EH (cell line): ENCODE measurements at places on chromosomes 13 and 19.
A peak's percentile ranks its signal among the peaks of the same experiment; 100 is the strongest.

- peak; percentile 88 for DNase-seq
Observed at GRCh38 chr19:15252398-15253018, 20.3 kb upstream of the EPHX3 start.

DNA sequence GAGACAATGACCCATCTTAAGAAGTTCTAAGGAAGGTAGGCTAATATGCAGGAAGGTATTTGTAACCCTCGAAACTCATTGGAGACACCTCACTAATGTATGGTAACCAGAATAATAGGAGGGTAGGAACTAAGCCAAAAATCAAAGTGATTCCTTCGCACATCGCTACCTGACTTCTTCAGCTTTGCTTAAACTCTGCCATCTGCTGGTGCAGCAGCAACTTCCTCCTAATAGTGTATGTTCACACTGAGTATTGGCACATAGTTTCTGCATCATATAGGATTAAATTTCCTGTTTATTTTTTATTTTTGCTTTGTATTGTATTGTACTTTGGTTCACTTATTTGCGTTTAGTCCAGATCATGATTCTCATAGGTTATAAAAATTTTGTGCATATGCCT is 676.2 kb downstream of the GPC5 start:
- no peak for DNase-seq

- no peak for DNase-seq
Observed at GRCh38 chr13:28271056-28271840, 132.9 kb downstream of the PAN3 start.

- no peak for DNase-seq
Observed at GRCh38 chr13:112892426-112893206, 76.4 kb upstream of the MCF2L start.

GRCh38 chr19:3533033-3533432 is 5.9 kb upstream of the TEKTIP1 start:
- DNase-seq = no peak

GRCh38 chr19:44891016-44891882 is at the start of gene TOMM40:
TSS of gene TOMM40 (plus strand) at chr19:44891254. CDS start at chr19:44891416, 162 bp downstream.
- DNase-seq = peak; percentile 100

DNA sequence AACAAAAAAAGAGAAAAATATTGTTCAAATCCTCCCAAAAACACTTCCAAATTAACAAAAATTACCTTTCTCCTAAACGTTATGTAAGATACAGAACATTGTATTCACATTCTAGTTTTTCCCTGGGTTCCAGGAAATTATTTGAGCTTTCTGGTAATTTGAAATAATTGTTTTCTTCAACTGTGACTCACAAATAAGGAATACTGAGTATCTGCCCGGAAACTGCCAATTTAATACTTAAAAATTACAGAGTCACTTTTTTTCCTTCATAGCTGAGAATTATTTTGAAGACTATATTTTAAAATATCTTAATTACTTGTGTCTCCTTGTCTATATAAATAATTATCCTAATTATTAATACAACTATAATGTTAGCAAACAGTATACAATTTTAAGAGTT is 709.0 kb upstream of the ARGLU1 start:
- no peak for DNase-seq

- no peak for DNase-seq
Observed at GRCh38 chr19:16882146-16882545, 6.7 kb upstream of the F2RL3 start.

DNA sequence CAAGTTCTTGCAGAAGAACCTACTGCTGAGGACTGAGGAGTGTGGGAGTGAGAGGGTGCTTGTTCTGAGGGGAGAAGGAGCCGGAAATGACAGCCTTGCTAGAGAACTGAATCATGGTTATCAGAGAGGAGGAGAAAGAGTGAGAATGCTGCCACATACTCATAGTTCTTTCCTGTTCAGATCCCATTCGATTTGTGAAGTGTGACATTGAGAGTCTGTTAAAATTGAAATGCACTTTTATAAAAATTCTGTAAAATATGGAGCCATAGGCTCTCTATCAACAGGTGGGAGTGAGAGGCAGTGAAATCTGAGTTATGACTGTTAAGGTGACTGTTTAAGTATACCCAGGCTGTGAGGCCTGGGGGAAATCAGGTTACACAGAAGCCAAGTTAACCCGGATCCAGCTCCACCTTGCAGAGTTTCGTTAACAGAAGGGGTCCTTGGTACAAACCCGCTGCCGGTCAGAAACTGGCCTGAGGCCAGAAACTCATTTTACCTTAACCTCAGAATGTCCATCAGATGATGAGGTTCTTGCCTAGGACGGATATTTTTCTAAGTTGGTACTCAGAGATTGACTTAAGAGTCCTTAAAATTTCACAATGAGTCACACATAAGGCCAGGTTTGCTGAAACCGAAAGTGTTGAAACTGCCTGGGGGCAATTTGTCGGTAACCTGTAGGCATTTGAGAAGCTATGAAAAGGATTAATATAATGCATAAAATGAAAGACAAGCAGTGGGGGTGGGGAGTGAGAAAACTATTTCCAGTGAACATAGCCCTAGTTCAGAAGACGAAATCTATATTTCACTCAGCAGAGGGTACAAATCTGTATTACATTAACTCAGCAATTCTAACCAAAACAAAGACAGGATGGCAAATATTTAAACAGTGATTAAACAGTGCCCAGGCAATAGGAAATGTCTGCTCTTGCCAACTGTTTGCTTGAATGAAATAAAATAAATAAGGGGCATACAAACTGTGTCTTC is 350.5 kb downstream of the KCNRG start:
- DNase-seq = no peak

- DNase-seq = no peak
Observed at GRCh38 chr19:39009001-39009400, 23.3 kb downstream of the FBXO27 start.

DNA sequence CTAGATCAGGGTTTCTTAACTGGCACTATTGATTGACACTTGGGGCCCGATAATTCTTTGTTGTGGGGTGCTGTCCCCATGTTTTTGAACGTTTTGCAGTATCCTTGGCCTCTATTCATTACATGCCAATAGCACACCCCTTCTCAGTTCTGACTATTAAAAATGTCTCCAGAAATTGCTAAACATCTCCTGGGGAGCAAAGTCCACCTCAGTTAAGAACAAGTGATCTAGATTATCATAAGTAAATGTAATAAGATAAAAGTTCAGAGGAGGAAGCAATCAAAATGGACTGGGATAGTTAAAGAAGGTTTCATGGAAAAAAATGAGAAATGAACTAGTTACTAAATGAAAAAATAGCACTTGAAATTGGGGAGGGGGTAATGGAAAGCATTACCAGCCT is 98.1 kb upstream of the MIR17HG start:
- DNase-seq = no peak

DNA sequence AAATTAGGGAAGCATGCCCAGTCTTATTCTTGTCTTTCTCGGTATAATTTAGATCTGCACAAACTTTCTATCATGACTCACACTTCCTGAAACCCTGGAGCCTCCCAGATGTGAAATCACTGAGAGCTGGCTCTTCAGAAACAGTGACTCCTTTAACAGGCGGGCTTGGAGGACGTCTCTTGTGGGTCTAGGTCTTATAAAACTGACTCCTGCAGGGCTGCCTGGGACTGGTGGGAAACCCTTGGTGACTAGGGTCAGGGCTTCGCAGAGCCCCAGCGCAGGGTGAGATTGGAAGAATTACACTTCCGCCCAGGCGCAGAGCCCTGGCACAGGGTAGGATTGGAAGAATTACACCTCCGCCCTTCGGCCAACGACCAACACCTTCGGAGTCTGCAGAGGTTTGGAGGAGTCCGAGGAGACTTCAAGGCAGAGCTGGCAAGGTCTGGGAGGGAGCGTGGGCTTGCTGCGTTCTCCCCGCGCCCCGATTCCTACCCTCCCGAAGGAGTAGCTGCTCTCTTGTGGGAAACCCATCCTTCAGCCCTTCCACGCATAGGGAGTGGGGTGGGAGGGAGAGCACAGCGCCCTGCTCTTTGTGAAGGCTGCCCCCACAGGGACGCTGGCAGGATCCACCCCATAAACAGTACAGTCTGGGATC is 43.4 kb upstream of the MAP3K10 start:
- peak; percentile 78 for DNase-seq

DNA sequence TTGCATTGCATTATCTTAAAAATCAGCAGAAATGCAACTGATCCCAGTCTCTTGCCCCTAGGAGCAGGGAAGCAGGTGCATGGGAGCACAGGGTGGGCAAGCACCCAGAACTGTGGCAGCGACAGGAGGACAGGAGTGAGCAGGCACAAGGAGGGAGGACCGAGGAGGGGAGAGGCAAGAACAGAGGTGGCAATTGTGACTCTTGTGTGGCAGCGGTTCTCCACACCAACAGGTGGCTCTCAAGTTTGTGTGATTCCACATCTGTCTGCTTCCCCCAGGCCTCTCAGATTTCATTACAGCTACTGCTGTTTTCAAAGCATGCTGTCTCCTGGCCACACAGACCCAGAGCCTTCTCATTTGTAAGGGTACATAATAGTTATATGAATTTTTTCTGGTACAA is 108.5 kb downstream of the STK24 start:
- no peak for DNase-seq

DNA sequence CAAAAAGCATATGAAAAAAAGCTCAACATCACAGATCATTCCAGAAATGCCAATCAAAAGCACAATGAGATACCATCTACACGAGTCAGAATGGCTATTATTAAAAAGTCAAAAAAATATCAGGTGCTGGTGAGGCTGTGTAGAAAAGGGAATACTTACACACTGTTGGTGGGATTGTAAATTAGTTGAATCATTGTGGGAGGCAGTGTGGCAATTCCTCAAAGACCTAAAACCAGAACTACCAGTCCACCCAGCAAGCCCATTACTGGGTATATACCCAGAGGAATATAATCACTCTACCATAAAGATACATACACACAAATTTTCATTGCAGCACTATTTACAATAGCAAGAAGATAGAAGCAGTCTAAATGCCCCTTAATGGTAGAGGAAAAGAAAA is 529.9 kb downstream of the SLITRK1 start:
- DNase-seq = peak; percentile 26

- DNase-seq = peak; percentile 8
Observed at GRCh38 chr13:79386125-79386826, 19.8 kb downstream of the RBM26 start.

DNA sequence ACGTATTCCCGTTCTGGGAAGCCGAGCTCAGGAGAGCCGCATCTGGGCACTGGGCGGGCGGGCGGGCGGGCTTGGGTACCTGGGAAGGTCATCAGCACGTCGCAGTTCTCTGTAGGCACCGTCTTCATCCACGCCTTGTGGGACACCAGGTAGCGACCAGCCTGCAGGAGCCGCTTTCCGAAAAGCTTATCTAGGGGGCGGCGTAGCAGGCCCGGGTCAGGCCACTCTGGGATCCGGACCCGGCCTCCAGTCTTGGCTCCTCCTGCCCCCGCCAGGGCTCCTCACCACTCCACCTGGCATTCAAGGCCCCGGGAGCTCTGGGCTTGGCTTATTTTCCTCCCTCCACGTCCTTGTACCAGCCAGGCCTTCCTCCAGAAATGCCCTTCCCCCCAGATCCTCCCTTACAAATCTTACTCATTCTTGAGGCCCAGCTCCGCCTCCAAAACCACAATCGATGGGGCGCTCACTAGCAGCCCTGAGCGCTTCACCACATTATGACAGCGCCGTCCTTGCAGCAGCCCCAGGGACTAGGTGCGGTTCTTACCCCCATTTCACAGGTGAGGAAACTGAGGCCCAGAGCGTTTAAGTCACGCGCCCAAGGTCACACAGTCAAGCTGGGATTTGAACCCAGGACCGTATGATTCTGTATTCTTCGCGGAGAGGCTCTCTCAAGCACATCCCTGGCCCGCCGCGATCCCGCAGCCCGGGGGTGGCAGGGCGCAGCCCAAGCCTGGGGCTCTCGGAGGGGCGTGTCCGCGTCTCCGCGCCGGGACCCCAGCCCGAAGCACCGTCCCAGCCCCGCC is 843 bp downstream of the ANO8 start:
- DNase-seq = peak; percentile 85

DNA sequence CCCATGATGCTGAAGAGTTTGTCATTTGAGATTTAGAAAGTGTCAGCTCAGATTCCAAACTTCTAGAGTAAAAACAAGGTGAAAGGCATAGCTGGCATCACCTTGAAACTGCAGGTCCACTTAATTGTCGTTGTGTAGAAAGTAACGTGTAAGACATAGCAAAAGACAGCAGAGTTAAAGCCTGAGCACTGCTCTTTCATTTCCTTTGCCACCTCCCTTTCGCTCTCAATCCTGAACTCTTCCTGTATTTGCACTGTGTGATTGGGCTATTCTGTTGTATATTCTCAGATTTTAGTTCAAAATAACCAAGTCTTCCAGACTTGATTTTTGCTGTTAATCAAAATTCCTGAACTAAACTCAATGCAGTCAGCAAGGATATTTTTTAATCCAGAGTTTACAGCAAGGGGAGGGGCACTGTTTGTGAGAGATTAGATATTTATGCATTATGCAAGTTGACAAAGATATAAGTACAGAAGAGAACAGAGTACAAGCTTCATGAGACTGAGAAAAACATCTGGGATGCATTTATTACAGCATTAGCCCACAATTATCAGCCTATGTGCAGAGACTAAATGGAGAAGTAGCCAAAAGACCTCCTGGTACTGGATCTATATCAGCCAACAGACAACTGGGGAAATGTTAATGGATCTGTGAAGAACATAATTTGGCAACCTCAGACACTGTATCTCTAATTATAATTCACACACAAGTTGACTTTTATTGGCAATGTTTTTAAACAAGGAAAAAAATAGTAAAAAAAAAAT is 328.6 kb downstream of the SUCLA2 start:
- DNase-seq = peak; percentile 62

DNA sequence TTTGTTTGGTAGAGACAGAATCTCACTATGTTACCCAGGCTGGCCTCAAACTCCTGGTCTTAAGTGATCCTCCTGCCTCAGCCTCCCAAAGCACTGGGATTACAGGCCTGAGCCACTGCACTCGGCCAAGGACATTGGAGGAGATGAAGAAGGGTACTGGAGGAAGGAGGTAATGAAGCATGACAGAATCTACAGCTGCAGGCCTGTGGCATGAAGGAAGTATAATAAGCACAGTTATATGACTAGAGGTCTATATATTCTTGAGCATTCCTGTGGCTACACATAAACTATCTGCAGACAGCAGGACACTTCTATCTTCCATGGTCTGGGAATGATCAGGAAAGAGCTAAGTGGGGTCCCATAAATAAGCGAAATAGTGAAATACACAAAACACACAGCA is 18.2 kb downstream of the ZNF565 start:
- peak; percentile 37 for DNase-seq

GRCh38 chr13:113566227-113566561 is 18.4 kb upstream of the TFDP1 start:
- no peak for DNase-seq

GRCh38 chr19:16116067-16116466 is 4.4 kb downstream of the RAB8A start:
- no peak for DNase-seq

- DNase-seq = peak; percentile 97
Observed at GRCh38 chr13:45332036-45332830, 8.8 kb downstream of the TPT1 start.

DNA sequence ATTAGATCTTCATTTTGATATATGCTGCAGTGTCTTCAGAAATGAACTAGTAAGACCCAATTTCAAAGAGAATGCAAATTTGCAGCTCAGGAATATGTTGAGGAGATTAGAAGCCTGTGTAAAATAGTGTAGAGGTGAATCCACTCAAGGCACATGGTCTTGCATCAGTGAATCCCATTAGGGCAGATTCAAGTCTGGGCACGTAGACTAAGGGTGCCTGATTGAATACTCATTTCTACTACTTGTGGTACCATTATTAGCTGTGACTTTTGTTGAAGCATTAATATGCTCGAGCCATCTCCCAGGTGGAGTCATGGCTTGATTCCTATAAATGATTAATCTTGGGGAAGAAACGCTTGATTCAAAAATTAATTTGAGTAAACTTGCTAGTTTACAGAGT is 129.4 kb downstream of the AKAP11 start:
- DNase-seq = no peak
